ENCODE measurements at places on chromosomes 3 and 15. TPM values are rescaled to one million over a fixed set of nuclear protein-coding genes. Genes with fewer than 3 reads are reported as not detected.

DNA sequence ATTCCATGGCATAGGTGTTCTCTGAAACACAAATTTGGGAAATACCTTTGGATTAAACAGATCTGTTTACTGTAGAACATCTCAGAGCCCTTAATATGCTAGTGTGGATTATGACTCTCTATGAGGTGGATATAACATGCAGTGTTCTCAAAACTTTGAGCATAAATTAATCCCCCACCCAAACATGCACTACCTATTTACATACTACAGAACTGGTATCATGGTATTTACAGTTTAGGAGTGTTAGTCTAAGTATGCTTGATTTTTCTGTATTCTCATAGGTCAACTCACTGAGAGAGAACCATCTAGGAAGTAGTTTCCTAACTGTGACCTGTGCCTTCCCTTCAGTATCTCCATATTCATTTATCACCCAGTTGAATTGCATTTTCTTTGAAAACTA lies 30.9 kb upstream of the ZNF609 start:
- no peak for DNase-seq

DNA sequence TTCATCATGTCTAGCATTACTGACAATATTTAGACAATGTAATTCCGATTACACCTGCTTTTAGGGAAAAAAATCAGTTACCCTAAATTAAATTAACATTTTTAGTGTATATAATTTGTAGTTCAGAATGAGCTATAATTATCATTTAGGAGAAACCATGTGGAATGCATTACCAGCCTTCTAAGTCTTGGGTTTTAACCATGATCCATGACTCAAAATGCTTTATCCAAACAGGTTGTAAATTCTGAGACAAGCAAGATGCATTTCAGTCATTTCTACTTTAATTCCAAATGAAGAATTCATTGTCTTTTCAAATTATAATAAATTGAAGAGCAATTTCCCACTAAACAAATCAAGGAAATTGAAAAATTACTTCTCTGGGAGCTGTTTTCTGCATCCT lies 243.7 kb upstream of the LRIG1 start:
- DNase-seq, result peak; percentile 26

DNA sequence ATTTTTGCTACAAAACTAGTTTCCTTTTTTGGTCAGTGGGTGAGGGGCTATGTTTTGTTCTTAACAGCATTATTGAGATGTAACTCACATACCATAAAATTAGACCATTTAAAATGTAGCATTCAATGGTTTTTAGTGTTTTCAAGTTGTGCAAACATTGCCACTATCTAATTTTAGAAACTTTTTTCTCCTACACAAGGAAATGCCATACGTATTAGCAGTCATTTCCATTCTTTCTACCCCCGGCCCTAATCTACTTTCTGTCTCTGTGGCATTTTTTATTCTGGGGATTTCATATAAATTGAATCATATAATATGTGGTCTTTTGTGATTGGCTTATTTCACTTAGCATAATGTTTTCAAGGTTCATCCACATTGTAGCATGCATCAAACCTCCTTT lies 55.0 kb upstream of the TIPARP start:
- DNase-seq, result peak; percentile 36

DNA sequence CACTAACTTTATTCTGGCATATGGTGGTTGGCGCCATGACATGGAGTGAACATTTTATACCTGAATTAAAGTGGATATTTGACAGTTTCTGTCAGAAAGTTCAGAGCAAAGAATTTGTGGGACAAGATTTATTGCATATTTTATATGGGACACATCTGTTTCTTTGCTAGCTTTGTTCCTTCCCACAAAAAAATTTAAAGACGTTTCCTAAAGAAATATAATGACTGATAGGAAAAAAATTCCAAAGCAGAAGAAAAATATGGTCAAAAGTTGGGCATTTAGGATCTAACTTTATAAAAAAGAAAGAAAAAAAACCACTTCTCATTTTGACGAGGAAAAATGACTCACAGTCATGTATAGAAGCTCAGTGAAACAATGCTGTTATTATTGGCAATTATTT lies 101.6 kb downstream of the GREM1 start:
- no peak for DNase-seq

Gene CAV3
- total RNA-seq, result 0.36 TPM

Gene SPATA12
- under 0.01 TPM for total RNA-seq

Gene VGLL3
- 97.3 TPM for total RNA-seq

Measured in IMR-90 (cell line).